Central memory CD8-positive, alpha-beta T cell (primary cell): ENCODE measurements at places on chromosomes 4 and X.
A peak's percentile ranks its signal among the peaks of the same experiment; 100 is the strongest.

GRCh38 chr4:53767482-53767881 is 176.2 kb upstream of the LNX1 start:
- no peak for DNase-seq

GRCh38 chr4:150411520-150411919 is 170.4 kb upstream of the MAB21L2 start:
- no peak for DNase-seq

DNA sequence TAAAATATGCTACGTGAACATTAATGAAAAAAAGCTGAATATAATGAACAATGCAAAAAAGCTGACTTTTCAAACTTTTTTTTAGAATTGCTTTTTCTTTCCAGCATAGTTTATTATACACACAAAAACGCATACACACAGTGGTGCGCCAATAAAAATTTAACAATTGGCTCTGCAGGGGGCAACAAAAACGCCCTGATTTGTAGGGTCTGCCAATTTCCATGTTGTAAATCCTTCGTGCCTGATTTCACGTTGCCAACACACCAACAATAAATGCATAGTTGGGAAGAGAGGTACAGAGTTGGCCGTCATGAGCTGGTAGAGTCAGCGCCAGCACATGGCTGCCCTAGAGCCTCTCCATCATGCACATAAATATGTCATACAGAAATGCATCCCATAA is 333.1 kb downstream of the MAPK10 start:
- no peak for DNase-seq

DNA sequence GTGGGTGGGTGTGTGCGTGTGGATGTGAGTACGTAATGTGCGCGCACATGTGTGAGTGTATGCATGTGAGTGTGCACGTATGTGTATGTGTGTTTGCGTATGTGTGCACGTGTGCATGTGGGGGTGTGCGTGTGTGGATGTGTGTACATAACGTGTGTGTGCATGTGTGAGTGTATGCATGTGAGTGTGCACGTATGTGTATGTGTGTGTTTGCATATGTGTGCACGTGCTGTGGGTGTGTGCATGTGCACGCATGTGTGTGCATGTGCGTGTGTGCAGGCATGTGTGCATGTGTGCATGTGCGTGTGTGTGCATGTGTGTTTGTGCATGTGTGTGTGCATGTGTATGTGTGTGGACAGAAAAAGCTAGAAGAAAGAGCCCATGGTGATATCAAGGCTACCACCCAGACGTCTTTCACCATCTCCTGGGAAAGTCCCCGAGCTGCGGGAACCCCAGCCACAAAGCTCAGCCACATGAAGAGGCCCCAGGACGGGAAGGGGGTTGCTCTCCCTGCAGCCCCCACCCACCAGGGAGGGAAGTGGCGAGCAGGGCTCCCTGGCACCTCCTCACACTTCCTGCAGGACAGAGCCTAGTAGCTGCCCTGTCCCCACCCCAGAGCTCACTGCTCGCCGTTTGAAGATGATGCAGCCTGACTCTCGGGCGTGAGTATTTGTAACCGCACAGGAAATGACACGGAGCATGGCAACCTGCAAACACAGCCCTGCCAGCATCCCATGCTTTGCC is 108.3 kb downstream of the DCTD start:
- peak; percentile 37 for DNase-seq

- DNase-seq = no peak
These were observed 242.8 kb downstream of the PPP3CA start for GRCh38 chr4:101104312-101105052.

DNA sequence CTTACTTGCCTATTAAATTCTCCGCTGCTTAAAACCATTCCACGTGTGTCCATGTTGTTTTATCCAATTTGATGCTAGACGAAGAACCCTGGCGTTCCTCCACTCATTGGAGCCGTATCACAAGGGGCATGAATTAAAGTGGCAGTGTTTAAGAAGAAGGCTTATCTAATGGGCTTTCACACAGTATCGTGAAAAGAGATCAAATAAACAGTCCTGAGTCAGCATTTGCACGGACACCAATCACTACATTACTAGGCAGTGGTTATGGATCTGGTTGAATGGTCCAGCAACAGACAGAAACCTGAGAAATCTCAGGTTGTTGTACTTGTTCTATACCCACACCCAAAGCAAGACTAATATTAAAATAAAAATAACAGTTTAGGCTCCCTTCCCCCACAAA is 671.6 kb downstream of the FAT4 start:
- no peak for DNase-seq

- DNase-seq = no peak
These were observed 414.9 kb upstream of the PITX2 start for GRCh38 chr4:111037591-111038360.

GRCh38 chr4:119861731-119862130 is 204.9 kb downstream of the MAD2L1 start:
- no peak for DNase-seq

DNA sequence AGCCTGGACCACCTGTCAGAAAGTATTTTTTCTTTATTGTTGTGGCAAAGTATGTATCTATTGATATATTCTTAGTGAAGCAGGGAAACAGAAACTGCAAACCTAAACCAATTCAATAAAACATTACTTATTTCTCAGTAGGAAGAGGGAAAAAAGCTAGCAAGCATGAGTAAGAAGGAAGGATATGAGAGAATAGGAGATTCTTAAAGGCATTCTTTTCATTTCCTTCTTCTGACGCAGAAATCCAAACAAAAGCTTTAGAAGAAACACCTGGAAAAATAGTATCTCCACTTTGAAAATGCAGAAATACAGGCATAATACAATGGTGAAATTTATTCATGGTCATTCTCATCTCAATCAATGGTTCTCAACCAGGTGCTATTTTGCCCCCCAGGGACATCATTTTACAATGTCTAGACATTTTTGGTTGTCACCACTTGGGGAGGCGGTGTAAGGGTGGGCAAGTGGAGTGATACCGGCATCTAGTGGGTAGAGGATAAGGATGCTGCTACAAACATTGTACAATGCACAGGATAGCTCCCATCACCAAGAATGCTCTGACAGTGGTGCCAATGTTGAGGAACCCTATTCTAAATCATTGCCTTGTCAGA is 21.7 kb upstream of the ATXN3L start:
- no peak for DNase-seq

GRCh38 chr4:88616275-88617150 is 24.2 kb downstream of the HERC3 start:
- no peak for DNase-seq

DNA sequence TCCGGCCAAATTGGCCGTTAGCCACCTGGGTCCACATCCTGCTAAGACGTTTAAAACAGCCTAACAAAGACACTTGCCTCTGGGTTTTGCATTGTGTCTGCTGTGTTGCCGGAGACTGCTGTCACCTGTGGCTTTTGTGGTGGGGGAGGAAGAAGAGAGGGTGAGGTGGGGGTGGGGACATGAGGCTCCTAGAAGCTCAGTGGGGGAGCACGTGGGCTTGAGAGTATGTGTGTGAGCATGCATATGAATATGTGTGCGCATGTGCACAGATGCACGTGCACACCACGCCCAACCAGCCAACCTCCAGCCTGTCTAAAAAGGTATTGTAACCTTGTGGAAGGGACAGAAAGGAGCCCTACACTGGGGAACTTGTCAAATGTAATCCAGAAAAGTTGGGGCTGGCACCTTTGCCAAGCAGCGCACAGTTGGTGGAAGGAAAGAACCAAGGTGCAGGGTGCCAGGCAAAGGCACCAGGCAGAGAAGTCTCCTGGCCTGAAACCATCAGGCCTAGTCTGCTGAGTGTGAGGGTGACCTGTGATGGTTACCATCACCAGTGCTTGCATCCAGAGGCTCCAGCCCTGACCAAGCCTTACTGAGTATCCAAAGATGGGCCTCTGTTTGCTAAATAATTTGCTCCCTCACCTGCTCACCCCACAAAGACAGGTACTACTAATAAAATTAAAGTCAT is 10.1 kb upstream of the SASH3 start:
- peak; percentile 54 for DNase-seq
